ENCODE measurements at places on chromosomes 1 and 21.
A peak's percentile ranks its signal among the peaks of the same experiment; 100 is the strongest.

DNA sequence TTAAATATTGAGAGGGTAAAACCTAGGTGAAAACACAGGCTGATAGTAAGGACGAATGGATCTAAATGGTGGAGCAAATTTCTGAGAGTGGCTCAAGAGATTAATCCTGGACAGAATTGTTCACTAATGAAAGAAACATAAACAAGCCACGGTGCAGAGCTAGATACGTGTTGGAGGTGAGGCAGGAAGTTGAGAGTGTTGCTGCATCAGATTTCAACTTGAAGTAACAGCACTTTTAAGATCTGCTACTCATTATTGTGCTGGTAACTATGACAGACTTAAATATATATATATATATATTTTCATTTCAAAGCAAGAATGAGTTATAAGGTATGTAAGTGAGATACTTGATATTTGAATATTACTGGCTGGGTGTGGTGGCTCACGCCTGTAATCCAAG, 64.9 kb downstream of the PTGS2 start:
- DNase-seq, result no peak

GRCh38 chr1:41859686-41860085, 59.0 kb downstream of the HIVEP3 start:
- no peak for DNase-seq

DNA sequence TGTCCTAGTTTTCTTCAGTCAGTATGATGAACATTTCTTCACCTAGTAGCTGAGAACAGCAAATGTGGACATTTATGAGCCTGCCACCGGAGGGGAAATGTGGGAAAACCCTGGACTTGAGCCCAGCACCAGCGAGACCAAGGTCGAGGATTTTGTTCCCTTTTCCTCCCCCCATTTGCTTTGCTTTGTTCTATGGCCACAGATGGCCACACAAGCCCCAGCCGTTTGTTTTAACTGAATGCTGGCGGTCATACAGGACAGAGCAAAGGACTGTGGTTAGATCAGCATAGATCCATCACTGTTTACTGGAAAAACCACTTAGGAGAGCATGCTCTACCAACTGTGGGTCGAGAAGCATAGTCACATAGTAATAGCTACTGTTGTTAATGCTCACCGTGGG, 20.9 kb downstream of the SH2D2A start:
- no peak for DNase-seq

DNA sequence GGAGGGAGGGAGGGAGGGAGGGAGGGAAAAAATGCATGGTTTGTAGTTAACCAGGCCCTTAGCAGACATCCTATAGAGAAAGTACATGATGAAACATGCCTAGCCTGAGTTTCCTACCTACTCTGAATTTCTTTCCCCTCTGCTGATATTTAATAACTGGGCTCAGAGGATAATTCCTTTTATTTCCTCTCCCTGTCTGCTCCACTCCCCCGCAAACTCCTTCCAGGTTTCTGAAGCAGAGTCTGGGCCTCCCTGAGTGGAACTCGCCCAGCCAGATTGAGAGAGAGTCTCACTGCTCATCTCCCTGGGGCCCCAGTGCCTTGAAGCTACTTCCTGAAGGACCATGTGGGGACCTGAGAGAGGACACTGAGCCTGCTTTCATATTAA, 111.9 kb upstream of the SLC44A3 start:
- DNase-seq, result no peak

- no peak for DNase-seq
Observed at GRCh38 chr1:29508458-29509107, 272.3 kb downstream of the PTPRU start.

DNA sequence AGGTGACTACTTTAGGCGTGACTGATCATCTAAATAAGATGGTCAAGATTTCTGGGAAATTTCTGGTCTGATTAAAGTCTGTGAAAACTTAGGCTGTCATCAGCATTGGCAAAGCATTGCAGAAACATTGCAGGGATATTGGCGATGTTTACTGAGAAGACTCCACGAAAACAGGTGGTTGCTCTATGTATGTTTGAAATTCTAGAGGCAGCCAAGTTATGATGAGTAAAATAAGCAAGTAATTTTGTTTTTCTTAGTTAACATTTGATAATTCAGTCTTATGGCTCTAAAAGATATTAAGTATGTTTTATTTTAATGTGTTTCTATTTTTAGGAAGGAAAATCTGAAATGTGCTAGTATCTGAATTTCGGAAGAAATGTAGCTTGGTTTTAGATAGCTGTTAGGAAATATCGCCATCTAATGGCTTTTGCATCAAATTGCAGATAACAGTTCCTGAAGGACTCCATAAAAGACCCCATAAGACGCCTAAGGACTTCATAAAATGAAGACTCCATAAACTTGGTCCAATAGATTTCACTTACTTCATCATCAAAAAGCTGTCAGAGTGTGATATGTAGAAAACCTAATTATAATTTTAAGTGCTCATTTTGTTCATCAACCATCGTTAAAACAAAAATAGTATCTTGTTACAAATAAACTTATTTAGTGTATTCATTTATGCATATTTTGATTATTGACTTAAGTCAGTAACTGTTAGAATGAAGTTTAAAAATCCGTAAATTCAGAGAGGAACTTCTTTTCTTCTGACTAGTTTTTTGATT, 344.6 kb downstream of the RYR2 start:
- peak; percentile 26 for DNase-seq

DNA sequence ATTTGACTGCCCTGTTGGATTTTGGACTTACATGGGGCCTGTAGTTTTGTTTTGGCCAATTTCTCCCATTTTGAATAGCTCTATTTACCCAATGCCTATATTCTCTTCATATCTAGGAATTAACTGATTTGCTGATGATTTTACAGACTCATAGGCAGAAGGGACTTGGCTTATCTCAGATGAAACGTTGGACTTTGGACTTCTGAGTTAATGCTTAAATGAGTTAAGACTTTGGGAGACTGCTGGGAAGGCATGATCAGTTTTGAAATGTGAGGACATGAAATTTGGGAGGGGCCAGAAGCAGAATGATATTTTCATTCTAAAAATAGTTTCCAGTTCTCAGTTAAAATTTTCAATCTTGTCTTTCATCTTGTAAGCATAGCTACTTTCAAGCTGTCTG, 222.3 kb downstream of the COP1 start:
- no peak for DNase-seq

DNA sequence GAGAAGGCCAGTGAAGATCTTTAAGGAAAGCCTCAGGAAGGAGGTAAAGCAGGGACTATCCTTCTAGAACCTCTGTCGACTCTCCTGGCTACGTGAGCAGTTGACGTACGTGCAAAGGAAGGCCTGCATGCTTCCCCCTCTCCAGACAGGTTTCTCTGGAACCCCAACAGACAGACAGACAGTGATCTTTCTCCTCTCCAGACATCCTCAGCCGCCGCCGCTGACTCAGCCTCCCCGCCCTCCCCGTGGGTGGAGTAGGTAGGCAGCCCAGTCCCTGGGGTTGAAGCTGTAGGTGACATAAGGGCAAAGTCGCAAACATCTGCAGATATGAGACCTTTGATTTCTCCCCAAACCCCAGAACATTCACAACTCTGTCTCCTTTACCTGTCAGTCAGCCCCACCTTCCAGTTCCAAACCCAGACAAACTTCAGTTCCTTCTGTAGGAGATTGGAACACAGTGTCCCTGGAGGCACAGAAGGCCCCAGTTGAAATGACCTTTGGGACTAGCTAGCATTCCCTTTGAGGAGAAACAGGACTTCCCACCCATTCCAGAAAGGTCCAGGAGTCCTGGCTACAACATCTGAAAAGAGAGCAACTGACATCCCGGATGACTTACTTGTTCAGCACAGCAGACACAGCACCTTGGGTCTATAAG, 146.0 kb upstream of the JUN start:
- DNase-seq, result no peak

- DNase-seq, result no peak
Observed at GRCh38 chr1:95115708-95116137, 1.4 kb upstream of the TLCD4 start.

DNA sequence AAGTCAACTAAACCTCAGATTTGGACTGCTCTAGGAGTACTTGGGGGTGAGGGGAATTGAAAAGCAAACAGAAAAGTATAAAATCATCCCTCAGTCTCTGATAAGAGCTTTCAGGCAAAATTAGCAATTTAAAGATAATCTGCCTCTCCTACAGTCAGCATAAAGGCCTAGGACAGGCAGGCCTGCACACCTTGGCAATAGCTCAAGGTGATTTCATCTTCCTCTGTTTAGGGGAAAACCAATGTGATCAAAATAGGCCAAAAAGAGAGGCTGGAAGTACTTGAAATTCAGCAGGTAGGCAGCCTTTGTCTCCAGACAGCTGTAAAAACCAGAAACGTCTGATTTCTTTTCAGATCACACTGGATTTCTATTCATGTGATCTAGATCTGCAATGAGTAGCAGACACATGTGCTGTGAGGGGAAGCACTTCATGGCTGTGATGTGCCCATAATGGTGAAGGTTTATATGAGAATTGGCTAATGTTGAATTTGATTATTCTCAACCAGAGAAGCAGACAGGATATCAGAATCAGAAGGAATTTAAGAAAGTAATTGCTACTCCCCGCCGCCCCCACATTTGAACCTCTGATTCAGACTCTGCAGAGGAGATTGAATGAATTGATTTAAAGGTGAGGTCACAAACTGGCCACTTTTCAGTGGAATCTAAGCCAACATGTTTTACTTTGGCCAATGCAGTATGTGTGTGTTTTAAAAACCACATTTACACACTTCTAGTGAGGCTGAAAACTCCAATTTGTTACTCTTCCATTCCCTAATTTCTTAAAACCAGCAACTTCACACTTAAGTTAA, 45.8 kb upstream of the DNASE2B start:
- no peak for DNase-seq

- no peak for DNase-seq
Observed at GRCh38 chr21:20613654-20614053, 384.6 kb upstream of the NCAM2 start.

GRCh38 chr1:23527900-23528249, 3.2 kb downstream of the E2F2 start:
- DNase-seq, result no peak

- DNase-seq, result no peak
Observed at GRCh38 chr1:92298213-92298572, 594 bp downstream of the GLMN start.

Measured in GM13977 (cell line).